ENCODE measurements at places on chromosomes 6 and 20.

DNA sequence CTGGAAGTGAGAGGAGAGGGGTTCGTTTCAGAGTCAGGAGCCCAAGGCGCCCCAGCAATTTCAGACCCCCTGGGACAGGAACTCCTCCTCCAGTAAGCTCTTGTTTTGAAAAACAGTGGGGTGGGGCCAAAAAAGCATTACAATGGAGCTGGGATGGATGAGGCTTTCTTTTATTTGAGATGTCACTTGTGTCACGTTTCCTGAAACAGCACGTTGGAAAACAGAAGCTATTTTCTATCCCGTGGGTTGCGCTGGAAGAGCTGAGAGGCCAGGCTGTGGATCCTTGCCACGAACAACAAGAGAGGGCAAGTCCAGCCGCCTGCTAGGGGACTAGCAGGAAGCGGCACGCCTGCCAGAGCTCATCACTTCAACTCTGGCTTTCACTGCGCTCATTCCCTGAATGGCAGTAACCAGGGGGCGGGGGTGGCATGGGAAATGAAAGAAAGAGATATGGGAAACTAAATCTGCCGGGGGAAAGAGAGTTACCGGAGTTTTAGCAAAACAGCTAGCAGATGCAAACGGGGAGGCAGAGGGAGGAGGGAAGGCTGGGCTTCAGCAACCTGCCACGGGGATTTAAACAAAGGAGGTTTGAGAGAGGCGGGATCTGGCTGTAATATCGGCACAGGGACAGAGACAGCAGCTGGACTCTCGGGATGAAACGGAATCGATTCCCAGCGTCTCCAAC, 34.6 kb downstream of the GCNT2 start:
- DNase-seq: no peak

- DNase-seq: no peak
Observed at GRCh38 chr6:142440600-142441293, 138.9 kb downstream of the ADGRG6 start.

DNA sequence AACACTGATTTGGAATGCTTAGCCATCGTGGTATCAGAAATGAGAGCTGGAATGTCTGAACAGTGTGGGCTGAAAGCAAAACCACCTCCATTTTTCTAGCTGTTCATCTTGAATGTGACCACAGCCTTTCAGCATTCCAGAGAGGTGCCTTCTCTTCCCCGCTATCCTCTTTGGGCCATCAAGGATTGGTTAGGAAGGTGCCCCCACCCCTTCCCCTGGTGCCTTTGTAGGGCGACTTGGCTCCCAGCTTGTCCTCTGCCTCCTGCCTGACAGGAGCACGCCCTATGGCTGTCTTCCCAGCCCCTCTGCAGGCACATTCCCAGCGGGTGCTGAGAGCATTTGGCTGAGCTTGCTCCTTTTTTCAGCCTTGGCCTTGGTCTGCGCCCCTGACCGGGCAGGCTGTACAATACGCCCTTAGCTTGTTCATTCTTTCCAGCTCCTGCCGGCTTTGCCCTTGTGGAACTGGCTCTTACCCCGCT, 97.5 kb downstream of the ARMC2 start:
- DNase-seq: no peak

DNA sequence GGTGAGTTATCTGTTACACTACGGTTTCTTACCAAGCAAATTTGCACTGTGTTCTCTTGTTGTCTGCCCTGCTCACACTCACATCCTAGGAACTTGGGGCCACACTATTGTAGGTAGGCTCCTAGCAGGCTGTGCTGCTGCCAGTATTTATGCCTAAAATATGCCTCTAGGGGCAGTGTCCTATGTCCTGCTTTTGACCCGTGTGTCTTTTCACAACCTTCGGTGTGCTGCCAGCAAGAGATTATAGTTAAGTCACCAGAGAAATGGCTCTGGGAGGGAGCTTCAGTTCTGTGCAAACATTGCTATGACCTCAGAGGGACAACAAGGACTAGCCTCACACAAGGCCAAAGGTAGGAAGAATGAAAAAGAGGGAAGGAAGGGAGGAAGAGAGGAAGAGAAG, 8.9 kb upstream of the TAAR5 start:
- peak; percentile 8 for DNase-seq

- peak; percentile 50 for DNase-seq
Observed at GRCh38 chr20:1005452-1006027, 3.4 kb upstream of the RSPO4 start.

DNA sequence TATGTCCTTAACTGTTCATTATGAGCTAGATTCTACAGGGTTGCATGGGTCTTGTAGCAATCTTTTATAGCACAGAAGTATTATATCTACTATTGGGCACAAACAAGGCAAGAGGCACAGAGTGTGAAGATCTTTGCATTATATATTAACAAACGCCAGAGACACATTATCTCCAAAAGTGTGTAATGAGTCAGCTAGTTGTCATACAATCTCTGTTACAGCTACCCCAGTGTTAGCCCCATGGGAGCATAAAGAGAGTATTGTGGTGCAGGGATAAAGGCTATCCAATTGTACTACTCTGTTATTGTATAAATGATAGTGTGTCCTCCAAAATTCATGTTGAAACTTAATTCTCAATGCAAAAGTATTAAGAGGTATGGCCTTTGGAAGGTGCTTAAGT, 148.4 kb upstream of the RIMS1 start:
- no peak for DNase-seq

Data from GM10248 (cell line).